ENCODE measurements at places on chromosomes 4 and X.

- DNase-seq, result no peak
These were observed 21.4 kb downstream of the MAOB start for GRCh38 chrX:43860646-43861370.

DNA sequence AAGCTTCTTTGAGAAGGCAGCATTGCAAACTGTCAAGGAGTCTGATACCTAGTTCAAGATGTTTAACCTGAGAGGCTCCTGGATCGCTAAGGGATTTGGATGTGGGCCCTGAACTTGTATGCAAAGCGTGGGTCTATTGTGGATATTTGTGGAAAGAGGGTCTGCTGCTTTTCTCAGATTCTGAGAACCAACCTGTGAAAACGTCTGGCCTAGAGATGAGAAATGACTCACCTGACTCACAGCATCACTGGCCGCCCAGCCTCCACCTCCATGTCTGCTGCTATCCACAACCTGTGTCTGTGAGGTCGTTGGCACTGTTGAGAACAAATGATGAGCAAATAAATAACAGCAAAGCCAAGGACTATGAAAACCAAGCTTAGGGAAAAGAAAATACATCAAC is 33.3 kb upstream of the PROM1 start:
- no peak for DNase-seq

- no peak for DNase-seq
These were observed 1008.5 kb upstream of the LCORL start for GRCh38 chr4:19030048-19030447.

GRCh38 chrX:43939187-43939926 is 33.8 kb downstream of the NDP start:
- no peak for DNase-seq

- no peak for DNase-seq
These were observed 9.0 kb downstream of the FBXO8 start for GRCh38 chr4:174274436-174274835.

DNA sequence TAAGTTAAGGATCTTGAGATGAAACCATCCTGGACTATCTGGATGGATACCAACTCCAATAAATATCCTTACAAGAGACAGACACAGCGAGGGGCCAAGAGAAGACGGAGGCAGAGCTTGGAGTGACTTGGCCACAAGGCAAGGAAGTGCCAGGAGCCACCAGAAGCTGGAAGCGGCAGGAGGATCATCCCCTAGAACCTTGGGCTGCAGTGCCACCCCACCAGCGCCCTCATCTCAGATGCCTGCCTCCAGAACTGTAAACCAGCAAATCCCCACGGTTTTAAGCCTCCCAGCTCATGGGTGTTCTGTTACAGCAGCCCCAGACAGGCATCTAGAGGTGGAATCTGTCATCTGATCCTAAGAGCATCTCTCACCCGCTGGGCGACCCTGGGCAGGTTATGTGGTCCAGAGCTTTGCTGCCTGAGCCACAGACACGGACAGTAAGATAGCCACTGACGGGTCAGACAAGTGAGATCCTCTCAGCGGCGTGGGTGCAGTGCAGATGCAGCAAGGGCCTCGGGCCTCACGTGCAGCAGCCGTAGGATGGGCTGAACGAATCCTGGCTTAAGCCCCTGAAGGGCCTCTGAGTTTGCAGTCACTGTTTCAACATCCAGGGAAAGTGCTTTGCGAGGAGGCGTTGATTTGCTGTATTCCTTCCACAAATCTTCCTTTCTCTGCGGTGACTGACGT is 25.1 kb upstream of the MXD4 start:
- DNase-seq, result no peak

DNA sequence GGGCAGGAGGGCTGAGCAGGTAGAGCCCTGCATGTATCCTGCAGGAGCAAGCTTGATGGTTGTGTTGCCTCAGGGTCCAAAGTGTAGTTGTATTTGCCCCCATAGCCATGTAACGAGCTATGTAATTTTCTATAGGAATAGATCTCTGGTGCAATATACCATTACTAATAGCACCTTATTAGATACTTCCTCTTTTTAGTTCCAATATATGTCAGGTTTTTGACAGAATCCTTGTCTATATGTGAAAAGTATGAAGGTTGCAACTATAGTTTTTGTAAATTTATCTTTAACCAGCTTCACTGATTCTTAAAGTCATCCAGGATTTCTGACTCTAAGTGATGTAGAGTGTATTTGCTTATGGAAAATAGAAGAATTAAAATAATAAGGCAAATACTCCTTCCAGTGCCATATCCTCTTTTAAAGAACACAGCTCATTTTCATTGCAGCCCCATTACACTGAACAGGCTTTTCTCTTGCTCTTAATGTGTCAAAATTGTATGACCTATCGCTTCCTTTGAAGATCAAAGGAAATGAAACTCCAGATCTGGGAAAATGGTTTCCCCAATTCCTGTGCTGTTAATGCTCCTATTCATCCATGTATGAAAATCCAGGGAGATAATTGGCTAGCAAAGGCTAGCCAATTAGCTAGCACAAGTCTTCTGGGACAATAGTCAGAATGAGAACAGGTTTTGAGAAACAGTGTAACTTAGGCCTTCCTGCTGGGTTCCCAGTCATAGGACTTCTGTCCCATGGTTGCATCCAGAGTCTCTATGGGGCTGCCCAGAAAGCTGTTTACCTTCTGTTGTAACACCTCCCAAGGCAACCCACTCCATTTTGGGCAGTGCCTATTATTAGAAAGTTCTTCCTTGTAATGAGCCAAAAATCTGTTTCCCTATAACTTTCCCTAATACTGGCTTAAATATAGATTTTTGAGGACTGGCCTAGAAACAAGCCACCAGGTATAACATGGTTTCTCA is 90.6 kb downstream of the TSPAN7 start:
- no peak for DNase-seq

- DNase-seq, result no peak
These were observed 44.1 kb downstream of the FGFBP1 start for GRCh38 chr4:15894393-15894792.

GRCh38 chr4:139851639-139852038 is 186.0 kb downstream of the MGST2 start:
- no peak for DNase-seq

- DNase-seq, result no peak
These were observed 114.3 kb downstream of the DCK start for GRCh38 chr4:71107726-71108125.

- no peak for DNase-seq
These were observed 42.8 kb upstream of the PRKG2 start for GRCh38 chr4:81257816-81258215.

- no peak for DNase-seq
These were observed 2.5 kb downstream of the PPBP start for GRCh38 chr4:73985528-73985852.

DNA sequence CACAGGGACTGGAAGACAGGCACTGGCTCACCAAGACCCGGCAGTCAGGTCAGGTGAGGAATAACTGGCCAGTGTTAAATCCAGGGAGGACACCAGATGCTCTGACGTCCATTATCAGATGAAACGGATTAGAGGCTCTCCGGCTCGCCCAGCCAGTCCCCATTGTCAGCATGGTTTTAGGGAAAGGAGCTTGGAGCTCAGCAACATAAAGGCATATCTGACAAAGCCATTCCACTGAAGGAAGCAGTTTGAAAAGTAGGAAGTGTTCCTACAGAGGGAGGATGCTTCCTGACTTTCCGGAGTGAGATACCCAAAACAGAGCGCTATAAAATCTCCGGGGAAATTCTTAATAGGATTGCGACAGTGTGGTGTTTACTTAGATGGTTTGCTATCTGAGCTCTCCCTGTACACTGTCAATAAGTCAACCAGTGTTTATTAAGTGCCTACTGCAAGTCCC is 14.8 kb downstream of the NDNF start:
- DNase-seq, result no peak

- DNase-seq, result no peak
These were observed 555 bp upstream of the PGM2 start for GRCh38 chr4:37825968-37826294.

Measured in stimulated activated CD4-positive, alpha-beta T cell treated with anti-CD3 and anti-CD28 coated beads, Interleukin-4, amount 100 ng/mL, for 48 hours (primary cell).